Liver (tissue), 10 donors: ENCODE measurements at places on chromosomes 3 and 15.

DNA sequence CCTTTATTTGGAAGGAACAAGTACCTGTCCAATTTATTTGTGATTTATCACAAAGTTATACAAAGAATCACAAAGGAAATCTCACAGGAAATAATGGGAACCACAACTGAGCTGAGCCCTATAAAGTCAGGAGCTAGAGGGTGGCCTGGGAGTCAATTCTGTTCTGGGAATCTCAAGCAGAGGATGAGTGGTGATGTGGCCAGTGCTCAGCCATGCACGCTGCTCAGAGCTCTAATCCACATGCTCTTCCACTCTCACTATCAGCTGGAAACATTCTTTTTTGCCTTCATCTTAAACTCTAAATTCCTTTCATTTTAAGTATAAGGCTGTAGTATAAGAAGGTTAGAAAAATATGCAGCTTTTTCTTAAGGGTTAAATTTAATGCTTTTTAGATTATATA, 36.6 kb downstream of the UACA start:
- no peak for DNase-seq

- no peak for DNase-seq
Measured at GRCh38 chr15:38626443-38627050, 61.9 kb upstream of the RASGRP1 start.

DNA sequence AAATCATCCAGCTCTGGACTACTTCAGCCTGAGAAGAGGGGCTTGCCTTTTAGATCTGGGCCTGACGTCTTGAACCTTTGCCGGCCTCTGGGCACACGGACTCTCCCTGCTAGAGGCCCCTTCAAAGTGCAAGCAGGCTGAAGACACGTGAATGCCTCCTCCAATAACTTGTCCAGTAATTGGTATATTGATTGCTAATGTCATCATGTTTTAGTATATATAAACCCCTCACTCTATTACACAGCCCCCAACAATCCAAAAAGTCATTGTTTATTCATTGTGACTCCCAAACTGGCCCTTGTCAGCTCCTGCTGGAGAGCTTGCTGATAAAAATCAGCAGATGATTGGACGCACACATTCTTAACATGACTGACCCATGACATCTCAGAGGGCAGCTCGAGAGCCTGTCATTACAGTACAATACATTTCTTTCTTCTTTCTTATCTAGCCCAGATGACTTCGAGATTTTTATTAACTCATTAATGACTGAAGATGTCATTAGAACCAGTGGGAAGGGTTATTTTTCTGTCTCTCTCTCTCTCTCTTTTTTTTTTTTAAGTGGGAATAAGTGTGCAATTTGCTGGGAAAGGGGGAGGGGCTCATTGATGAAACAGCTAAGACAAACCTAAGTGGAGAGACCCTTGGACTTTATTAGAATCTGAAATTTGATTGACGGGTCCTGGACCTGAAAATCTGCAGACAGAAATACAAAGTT, 65.5 kb upstream of the NR2F2 start:
- no peak for DNase-seq

DNA sequence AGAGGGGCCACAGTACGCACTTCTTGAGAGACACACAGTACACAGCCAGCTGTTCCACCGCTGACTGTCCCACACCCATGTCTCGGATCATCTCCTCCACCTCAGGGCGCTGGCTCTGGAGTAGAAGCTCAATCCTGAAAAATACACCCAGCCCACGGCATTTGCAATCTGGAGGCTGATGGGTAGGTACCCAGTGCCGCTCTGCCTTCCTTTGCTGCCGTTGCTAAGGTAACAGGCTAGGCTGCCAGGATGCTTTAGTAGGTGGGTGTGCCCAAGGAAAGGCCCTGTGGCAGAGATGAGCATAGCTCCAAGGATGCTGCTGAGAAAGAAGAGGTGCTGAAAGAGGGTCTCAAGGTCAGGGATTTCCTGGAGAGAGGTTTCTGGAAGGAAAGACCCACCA, 14.6 kb downstream of the TRAIP start:
- DNase-seq: no peak

DNA sequence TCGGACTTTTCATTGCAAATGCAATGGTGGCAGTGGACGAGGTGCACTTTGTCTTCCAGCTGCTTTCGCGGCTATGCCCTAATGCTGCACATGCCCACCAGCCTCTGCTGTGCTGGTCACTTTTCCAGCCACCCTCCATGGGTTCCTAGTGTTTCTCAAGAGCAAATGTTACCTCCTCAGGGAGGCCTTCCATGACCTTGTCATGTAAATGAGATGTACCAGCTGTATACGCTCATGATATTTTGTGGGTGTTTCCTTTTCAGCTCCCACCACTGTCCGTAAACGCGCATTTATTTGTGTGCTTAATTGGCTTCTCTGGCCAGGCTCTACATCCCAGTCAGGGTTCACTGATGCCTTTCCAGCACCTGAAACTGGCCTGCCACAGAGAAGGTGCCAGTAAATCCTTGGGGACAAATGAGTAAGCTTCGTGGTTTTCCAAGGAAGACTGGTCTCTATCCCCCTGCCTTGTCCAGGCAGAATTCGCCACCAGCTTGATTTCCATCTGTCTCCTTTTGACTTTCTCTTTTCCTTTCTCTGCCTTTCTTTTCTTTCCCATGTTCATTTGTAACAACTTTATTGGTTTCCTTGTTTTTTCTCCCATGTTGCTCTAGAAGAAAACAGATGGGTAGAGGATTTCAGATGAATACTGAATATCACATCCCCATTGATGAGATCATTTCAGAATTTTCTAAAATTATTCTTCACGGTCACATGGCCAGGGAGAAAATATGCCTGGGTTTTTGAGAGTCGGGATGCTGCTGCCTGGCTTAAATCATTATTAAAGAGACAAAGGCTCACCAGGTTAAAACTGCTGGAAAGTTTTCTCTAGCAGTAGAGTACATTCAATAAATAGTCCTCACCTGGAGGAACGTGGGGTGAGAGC, 82.5 kb downstream of the CHST2 start:
- DNase-seq: no peak

GRCh38 chr3:14764331-14765059, 54.3 kb upstream of the FGD5 start:
- no peak for DNase-seq

- no peak for DNase-seq
Measured at GRCh38 chr3:170267793-170268192, 45.6 kb downstream of the PRKCI start.

- no peak for DNase-seq
Measured at GRCh38 chr3:45055411-45056143, 29.5 kb downstream of the CLEC3B start.

DNA sequence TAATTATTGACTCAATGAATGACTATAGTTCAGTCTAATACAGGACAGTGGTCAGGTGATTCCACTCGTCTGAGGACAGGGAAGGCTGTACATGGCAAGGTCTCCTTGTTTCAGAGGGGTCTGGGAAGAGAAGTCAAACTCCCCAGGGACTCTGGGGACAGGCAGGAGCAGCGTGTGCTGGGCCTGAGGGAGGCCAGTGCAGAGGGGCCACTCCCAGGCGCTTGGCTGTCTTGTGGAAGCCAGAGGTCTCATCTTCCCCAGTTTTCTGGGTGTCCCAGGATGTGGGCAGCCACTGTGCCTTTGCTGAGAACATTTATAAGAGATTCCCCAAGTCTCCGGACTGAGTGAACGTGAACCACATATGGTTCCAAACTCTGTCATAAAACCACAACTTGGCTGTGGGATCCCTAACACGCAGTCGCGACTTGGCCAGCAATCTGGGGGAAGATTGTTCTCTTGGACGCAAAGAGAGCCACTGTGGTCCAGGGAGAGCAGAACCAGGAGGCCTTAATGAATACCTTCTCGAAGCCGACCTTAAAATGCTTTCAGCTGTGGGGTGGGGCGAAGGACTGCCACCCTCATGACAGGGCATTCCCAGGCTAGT, 30.4 kb downstream of the BHLHE40 start:
- no peak for DNase-seq

GRCh38 chr3:10520072-10520471, 14.7 kb upstream of the ATP2B2 start:
- peak; percentile 20 for DNase-seq

GRCh38 chr3:147655236-147655635, 246.1 kb downstream of the ZIC1 start:
- DNase-seq: no peak

DNA sequence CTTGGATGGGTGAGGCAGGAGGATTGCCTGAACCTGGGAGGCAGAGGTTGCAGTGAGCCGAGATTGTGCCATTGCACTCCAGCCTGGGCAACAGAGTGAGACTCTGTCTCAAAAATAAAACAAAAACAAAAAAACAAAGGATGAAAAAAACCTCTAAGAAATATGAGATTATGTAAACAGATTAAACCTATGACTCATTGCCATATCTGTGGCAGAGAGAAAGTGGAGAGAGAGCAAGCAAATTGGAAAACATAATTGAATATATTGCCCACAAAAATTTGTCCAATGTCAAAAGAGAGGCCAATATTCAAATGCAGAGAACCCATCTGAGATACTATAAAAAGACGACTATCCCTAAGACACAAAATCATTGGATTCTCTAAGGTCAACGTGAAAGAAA, 1106.0 kb downstream of the OTOL1 start:
- no peak for DNase-seq

- no peak for DNase-seq
Measured at GRCh38 chr3:32113981-32114545, 7.6 kb downstream of the GPD1L start.

GRCh38 chr3:121809249-121809648, 25.6 kb downstream of the IQCB1 start:
- no peak for DNase-seq

DNA sequence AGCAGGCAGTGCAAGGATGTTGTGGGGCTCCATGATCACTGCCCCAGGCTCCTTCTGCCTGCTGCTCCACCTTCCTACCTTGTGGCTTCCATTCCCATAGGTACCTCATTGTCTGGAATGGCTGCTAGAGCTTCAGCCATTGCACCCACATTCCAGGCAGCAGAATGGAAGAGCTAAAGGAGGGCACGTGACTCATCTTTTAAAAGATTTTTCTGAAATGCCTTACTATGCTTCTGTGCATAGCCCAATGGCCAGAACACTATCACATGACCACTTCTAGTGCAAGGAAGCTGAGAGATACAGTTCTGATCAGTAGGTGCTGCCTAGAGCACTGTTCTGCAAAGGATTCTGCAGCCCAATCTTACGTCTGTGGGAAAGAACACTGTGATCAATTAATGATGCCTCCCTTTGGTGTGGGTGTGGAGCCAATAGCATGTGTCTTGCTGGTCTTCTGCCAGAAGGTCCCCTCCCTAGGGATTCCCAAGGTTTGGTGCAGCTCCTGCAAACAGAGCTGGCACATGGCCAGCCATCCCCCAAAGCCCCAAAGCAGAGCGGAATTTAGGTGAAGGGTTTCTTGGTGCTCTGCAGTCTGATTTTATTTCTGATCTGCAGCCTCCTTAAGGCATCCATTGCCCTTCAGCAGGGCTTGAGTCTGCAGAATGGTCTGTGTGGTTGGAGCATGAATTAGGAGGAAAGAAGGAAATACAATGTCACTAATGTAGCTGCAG, 34.4 kb downstream of the SPSB4 start:
- no peak for DNase-seq

- no peak for DNase-seq
Measured at GRCh38 chr15:45674677-45675076, 39.8 kb downstream of the SQOR start.

- DNase-seq: no peak
Measured at GRCh38 chr3:105781871-105782270, 86.9 kb downstream of the CBLB start.

- DNase-seq: peak; percentile 38
Measured at GRCh38 chr15:81945014-81945615, 100.7 kb downstream of the MEX3B start.

DNA sequence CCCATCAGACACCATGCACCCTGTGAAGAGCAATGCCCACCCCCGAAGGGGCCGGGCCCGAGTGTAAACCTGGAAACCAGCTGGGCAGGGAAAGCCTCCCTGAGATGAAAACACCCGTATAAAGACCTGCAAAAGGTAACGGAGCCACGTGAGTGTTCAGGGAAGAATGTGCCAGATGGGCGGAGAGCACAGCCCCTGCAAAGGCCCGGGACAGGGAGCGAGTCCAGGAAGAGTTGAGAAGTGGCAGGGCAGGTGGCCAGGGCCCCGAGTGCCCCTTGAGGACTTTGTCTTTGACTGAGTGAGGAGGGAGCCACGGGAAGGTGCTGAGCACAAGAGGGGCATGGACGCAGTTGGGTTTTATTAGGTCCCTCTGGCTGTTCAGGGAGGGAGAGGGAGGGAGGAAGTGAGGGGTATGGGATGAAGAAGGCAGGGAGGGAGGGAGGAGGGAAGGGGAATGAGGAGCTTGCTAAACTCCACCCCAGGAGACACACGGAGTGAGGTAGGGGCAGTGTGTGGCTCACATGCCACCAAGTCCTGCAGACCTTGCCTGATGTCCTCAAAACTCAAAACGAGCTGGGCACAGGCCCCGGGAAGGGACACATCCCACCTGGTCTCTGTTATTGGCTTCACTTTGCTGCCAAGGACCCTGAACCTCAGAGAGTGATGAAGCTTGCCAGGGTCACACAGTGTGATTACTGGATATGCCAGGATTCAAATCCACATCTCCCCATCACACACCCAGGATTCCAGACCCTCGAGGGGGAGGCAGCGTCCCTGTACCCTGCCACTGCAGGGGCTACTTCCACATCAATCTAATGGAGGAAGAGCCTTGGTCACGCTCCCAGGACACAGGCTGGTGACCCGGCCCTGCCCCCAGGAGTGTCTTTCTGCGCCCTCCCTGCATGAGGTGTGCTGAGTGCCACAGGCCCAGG, 49.1 kb upstream of the IQSEC1 start:
- DNase-seq: no peak

- no peak for DNase-seq
Measured at GRCh38 chr15:28913171-28913765, 27.5 kb downstream of the APBA2 start.

- no peak for DNase-seq
Measured at GRCh38 chr3:125589547-125590122, 5.7 kb downstream of the OSBPL11 start.

DNA sequence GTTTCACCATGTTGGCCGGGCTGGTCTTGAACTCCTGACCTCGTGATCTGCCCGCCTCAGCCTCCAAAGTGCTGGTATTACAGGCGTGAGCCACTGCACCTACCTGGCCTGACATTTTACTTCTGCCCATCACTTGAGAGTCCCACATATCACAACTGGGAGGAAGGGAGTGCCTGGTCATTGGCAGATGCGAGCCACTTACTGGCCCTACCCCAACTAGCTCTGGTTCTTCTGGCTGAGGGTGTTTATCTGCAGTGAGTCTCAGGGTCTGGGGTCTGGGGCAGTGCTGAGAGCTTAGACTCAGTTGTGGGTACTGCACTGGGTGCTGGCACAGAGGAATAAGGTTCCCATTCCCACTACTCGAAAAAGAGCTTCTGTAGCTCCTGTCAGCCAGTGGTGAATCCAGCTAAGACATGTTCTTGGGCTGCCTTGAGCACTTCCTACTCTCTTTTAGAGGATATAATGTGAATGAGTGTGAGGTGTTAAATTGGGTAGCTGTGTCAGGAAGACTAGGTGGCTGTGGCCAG, 30.2 kb downstream of the DAG1 start:
- peak; percentile 49 for DNase-seq
